ENCODE measurements at places on chromosomes 12 and 14. TPM values are rescaled to one million over a fixed set of nuclear protein-coding genes. Genes with fewer than 3 reads are reported as not detected.

- no peak for DNase-seq
Measured at GRCh38 chr14:99996951-99997571, 68.2 kb upstream of the EVL start.

- DNase-seq, result no peak
Measured at GRCh38 chr12:122130150-122130549, 43.9 kb downstream of the IL31 start.

The INSM2 gene
- not detected for polyA plus RNA-seq

DNA sequence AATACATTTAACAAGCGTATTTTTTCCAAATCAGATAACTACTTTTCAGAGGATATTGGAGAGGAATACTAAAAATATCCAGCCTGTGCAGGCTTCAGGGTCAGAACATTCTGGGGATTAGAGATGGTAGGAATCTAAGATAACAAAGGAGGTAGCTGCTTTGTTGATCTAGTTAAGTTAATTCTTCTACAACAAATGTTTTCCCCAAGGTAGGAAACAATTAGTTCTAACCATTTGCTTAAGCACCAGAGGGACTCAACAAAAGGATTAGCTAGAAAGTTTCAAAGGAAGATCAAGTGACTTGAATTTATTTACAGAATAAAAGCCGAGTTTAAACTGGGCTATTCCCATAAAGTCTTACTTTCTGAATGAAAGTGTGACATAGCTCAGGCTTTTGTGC is 524.2 kb downstream of the TMTC2 start:
- DNase-seq, result no peak

GRCh38 chr14:63952053-63952932 is 99.5 kb downstream of the SYNE2 start:
- DNase-seq, result no peak

The HCAR1 gene
- not detected for polyA plus RNA-seq

GRCh38 chr14:61287196-61287595 is 6.1 kb upstream of the TMEM30B start:
- DNase-seq, result no peak

The CNPY2 gene
- 228 TPM for polyA plus RNA-seq

GRCh38 chr12:63967358-63968145 is 123.1 kb downstream of the SRGAP1 start:
- no peak for DNase-seq

The EML1 gene
- not detected for polyA plus RNA-seq
